HTR-8/SVneo (cell line): ENCODE measurements at places on chromosomes 12 and 14.

- DNase-seq: peak; percentile 24
Measured at GRCh38 chr12:33587784-33588712, 148.4 kb upstream of the SYT10 start.

GRCh38 chr12:114616081-114616480, 67.9 kb downstream of the TBX3 start:
- DNase-seq: no peak

- no peak for DNase-seq
Measured at GRCh38 chr12:40382217-40382616, 157.4 kb downstream of the LRRK2 start.

GRCh38 chr12:51705450-51705849, 114.4 kb downstream of the SCN8A start:
- no peak for DNase-seq

GRCh38 chr14:67881225-67881624, 61.6 kb downstream of the RAD51B start:
- no peak for DNase-seq

DNA sequence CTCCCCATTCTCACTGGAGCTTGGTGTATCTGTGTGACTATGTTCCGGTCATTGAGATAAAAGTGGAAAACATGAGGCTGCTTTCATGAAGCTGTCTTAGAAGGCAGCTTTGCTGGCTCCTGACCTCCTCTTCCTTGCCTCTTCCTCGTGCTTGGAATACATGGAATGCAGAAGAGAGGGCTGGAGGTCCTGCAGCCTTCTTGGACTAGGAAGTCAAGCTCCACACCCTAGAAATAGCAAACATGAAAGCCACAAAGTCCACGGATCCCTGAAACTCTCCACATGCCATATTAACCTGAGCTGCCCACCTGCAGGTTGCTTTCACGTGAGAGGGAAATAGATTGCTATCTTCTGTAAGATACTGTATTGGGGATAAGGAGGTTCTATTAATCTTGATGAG, 51.0 kb downstream of the FZD10 start:
- DNase-seq: no peak

GRCh38 chr14:52189325-52189724, 78.2 kb upstream of the PTGDR start:
- no peak for DNase-seq

GRCh38 chr12:108296945-108297344, 42.2 kb downstream of the CMKLR1 start:
- no peak for DNase-seq

GRCh38 chr14:38496092-38496491, 240.2 kb upstream of the CLEC14A start:
- no peak for DNase-seq

DNA sequence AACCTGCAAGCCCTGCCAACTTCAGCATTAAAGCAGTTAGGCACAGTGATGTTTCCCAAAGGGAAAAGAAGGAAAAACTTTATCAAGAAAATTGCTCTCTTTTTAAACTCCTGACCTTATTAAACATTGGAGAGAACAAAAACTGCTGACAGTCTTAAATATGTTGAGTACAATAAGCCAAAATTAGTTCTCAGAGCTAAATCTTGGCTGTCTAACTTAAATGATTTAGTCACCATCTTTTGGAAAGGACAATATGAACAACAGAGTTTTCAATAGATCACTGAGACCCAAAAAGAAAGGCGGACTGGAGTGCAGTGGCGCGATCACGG, 70.8 kb downstream of the DUSP6 start:
- no peak for DNase-seq

DNA sequence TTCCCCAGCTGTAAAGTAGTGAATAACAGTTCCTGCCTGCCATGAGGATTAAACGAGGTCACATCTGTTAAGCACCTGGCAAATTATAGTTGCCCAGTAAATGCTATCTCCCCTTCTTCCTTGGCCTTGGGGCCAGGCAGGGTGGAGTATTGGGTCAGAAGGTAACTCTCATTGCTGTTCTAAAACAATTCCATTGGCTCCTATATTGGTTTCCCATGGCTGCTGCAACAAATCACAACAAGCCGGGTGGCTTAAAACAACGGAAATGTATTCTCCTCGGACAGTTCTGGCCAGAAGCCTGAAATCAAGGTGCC, 31.9 kb downstream of the MMAB start:
- DNase-seq: no peak

- no peak for DNase-seq
Measured at GRCh38 chr14:46480817-46481216, 170.8 kb downstream of the RPL10L start.

- no peak for DNase-seq
Measured at GRCh38 chr14:60487211-60487610, 1.3 kb upstream of the C14orf39 start.

DNA sequence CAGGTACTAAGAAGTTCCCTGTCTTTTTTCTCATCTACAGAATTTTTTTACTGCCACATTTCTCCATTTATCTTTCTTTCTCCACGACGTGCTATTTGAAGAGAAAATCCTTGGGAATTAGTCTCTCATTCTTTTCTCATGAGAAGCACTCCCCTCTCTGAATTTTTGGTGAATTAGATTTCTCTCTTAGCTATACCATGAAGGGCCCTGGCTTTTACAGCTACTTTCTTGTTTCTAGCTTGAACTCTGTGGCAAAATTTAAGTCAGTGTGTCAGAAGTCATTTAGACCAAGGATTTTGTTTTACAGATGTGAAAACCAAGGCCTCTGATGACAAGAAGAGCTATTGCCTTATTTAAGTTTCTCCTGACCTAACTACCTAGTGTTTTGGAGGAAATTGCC, 213.1 kb downstream of the AEBP2 start:
- no peak for DNase-seq

DNA sequence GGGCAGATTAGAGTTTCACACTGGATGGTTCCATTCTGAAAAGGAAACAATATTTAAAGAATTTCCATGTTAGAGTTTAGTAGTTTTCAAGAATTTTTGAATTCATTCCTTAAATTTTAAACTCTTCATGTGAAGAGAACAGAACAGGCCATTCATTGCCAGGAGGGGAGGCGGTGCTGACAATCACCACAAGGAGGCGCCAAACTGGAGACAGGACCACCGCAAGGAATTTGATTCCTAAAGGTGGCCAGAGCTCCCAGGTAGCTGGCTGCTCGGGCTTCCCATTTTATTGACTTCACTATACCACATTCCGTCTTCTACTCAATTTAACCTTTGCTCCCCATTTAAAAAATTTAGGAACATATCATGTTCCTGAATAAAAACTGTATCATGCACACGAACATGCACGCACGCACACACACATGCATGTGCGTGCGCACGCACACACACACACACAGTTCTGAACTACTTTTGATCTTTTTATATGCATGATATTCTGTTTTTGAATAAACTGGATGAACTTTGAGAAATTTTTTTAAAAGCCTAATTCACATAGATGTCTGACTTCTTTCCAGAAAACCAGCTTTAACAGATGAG, 101.2 kb downstream of the NELL2 start:
- DNase-seq: peak; percentile 0
